Dorsolateral prefrontal cortex (tissue), 122 donors: ENCODE measurements at places on chromosomes 7 and 10.

DNA sequence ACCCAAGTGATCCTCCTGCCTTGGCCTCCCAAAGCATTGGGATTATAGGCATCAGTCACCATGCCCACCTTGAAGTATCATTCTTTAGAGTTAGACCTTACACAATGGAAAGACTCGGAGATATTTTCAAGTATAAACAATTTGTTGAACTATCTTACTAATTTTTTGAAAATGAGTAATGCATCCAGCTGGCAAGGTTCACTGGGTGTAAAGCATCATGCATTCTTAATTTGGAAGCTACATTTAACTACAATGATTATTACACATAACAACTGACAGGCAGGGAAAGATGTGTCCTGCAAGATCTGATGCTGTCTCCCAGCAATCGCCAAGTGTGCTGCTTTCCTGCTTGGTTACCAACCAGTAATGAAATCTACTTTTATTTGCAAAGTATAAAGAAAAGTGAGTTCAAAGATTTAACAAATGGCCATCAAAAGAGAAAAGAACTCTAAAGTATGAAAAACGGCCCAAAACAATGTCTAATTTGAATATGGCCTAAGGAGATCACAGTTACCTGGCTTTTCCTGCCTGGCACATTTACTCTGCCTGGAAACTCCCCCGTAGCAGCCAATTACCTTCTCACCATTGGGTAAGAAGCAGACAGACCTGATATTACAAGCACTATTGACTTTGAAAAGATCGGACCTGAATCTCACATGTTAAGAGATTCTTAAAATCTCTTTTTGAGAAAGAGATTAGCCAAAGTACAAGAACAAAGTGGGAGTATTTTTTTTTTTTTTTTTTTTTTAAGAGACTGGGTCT, 59.3 kb upstream of the NMT2 start:
- no peak for DNase-seq

DNA sequence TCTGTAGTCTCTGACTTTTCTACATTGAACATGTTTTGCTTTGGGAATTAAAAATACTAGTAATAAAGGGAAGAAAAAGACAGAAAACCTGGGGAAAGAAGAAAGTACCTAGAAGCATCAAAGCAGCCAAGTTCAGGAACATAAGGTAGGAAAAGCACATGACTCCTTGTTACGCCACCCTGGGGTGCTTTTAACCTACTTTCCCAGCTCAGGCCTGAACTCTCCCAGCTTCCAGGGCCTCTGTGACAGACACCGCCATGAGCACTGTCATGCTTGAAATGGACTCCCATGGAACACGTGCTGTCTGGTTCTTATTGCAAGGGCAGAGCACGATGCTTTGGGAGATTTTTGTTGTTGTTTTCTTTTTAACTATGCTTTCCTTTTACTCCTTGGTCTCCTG, 11.4 kb downstream of the ACTR1A start:
- no peak for DNase-seq

- no peak for DNase-seq
Measured at GRCh38 chr7:140144821-140145220, 32.0 kb downstream of the KDM7A start.

DNA sequence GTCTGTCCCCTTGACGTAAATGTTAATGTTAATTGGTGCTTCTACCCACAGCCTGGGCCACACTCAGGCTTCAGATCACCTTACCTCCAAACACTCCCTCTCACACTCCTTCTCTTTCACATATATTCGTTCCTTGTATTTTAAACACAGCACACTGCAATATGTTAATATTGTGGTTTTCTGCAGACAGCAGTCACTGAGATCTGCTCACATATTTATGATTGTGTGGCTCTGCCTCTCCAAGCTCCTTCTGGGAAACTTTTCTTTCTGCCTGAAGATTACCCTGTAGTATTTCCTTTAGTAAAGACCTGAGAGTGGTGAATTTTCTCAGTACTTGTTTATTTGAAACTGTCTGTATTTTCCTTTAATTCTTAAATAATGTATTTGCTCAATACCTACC, 104.7 kb downstream of the VWC2 start:
- DNase-seq: no peak

DNA sequence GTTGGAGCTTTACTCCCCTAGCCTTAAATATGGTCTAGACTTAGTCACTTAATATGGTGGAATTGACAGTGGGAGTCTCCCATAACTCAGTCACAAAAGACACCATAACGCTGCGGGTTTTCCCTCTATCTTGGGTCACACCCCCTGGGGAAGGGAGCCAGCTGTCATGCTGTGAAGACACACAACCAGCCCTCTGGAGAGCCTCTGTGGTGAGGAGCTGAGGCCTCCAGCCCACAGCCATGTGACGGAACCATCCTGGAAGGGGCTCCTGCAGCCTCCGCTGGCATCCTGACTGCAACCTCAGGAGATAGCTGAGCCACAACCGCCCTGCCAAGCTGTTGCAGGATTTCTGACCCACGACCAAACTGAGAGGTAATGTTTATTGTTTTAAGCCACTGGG, 37.9 kb downstream of the PAXIP1 start:
- DNase-seq: no peak

DNA sequence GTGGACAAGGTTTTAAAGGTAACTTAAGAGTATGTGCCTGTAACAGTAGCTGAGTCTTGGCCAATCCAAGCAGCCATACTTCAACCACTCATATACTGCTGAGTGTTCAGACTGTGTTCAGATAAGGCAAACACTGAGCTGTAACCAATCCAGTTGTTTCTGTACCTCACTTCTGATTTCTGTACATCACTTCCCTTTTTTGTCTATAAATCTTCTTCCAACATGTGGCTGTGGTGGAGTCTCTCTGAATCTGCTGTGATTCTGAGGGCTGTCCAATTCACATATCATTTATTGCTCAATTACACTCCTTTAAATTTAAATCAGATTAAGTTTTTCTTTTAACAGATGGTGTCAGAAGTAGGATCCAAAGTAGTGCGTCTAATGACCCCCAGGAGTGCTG, 149.5 kb upstream of the PHF14 start:
- DNase-seq: no peak
